ENCODE measurements at places on chromosomes 16 and 17. TPM values are rescaled to one million over a fixed set of nuclear protein-coding genes. Genes with fewer than 3 reads are reported as not detected.

ZP2 gene
- total RNA-seq = not detected

GSG1L gene
- total RNA-seq = not detected

SLC13A2 gene
- total RNA-seq = not detected

CSHL1 gene
- not detected for total RNA-seq

TBC1D26 gene
- not detected for total RNA-seq

CENPT gene
- total RNA-seq = 45.0 TPM

SNAI3 gene
- 7.0 TPM for total RNA-seq

- no peaks in the 10 kb centered on the region for H3K36me3 ChIP-seq
- no peak for DNase-seq
- H3K4me3 ChIP-seq = no peak overlapping the region
- H3K4me1 ChIP-seq = peaks cover 8% of the 10 kb centered on the region
- no peaks in the 10 kb centered on the region for H3K27me3 ChIP-seq
Observed at GRCh38 chr17:74803388-74803930, 27.3 kb upstream of the NAT9 start.

DNA sequence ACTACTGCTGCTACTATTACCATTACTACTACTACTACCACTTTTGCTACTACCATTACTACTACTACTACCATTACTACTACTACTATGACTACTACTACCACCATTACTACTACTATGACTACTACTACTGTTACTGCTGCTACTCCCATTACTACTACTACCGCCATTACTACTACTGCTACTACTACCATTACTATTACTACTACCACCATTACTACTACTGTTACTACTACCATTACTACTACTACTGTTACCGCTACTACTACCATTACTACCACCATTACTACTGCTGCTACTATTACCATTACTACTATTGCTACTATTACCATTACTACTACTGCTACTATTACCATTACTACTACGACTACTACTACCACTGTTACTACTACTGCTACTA is 209.1 kb downstream of the IRF8 start:
- no peak for DNase-seq
- no peak overlapping the region for H3K27ac ChIP-seq
- no peaks in the 10 kb centered on the region for H3K36me3 ChIP-seq
- H3K4me3 ChIP-seq = no peak overlapping the region
- H3K4me1 ChIP-seq = no peaks in the 10 kb centered on the region

DNA sequence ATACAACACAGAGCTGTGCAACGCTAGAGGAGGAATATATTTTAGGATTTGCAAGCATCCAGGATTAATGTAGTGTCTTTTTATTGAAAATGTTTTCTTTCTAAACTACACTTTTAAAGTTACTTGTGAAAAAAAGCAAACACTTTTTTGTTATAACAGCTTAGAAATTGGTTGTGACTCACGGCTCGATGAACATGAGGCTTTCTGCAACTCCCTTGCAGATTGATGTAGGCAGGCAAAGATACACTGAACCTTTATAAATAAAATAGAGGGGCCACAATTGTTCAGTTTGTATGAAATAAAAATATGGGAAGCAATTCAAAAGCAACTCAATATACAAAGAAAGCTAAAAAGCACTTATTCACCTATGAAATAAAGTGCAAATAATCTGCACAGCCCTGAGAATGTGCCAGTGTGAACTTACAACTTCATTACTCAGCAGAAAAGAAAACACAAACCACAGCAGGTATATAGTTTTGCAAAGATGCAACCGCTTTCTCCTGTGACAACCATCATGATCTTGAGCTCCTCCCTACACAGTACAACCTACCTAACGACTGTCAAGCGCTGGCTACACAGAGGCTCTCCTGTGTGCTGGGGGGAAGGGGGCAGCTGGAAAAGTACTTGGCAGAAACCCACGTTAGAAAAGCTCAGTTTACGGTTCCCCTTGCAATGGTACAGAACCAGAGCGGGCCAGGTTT is 948 bp downstream of the LUC7L start:
- H3K36me3 ChIP-seq = peaks cover 43% of the 10 kb centered on the region
- H3K4me1 ChIP-seq = peaks cover 10% of the 10 kb centered on the region
- peak overlapping the region; percentile 55 for H3K4me3 ChIP-seq
- peak overlapping the region; percentile 97 for H3K27ac ChIP-seq
- no peaks in the 10 kb centered on the region for H3K27me3 ChIP-seq

GRCh38 chr17:4643676-4644075 is 2.2 kb upstream of the ALOX15 start:
- no peak overlapping the region for H3K4me3 ChIP-seq
- H3K4me1 ChIP-seq = peaks cover 19% of the 10 kb centered on the region
- DNase-seq = no peak
- no peak overlapping the region for H3K27ac ChIP-seq
- no peaks in the 10 kb centered on the region for H3K36me3 ChIP-seq

- no peak for DNase-seq
- H3K36me3 ChIP-seq = no peaks in the 10 kb centered on the region
- no peak overlapping the region for H3K4me3 ChIP-seq
- H3K4me1 ChIP-seq = peaks cover 11% of the 10 kb centered on the region
- no peaks in the 10 kb centered on the region for H3K27me3 ChIP-seq
Observed at GRCh38 chr17:80664217-80664790, 119.7 kb downstream of the RPTOR start.

DNA sequence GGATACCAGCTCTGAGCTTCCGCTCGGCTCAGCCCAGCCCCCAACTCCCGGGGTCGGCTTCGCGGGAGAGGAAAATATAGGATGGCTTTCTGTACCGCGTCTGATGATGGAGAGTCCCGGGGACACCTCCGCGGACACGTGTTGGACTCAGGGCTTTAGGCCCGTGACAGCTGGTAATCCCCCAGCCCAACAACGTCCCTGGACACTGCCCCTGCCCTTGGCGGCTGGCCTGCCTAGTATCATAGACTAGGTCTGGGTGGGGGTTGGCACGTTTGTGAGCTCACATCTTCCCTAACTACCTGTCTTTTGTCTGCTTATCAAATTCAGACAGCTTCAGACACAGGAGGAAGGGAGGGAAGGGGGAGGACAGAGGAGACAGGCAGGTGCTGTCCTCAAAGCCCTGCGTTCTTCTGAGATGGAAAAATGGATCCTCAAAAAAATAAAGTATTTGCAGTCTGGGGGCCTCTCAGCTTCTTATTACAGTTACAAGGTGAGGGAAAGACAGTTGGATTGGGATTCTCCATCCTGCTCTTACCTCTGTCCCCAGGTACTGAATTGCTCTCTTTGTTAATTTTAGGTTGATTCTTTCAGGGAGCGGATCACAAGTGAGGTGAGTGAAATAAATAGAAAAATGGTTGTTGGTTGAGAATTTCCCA is 698 bp downstream of the PSME3 start:
- DNase-seq = no peak
- H3K4me3 ChIP-seq = peak overlapping the region; percentile 88
- H3K4me1 ChIP-seq = peaks cover 26% of the 10 kb centered on the region
- H3K27me3 ChIP-seq = no peaks in the 10 kb centered on the region

DNA sequence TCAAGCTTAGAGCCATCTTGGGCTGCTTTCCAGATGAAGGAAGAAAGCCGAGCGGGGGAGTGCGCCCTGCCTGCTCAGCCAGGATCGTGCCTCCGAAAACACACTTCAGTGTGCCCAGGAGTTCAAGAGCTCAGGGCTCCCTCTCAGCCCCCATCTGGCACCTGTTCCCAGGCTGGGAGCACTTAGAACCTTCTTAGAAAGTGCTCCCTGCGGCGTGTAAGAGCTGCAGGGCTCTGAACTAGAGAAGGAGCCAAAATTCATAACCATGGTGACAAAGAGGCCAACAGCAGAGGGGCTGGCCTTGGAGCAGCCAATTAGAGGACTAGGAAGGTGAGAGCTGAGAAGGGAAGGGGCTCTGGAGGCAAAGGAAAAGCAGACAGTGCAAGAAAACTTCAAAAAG is 59.0 kb upstream of the TNRC6C start:
- DNase-seq = no peak
- H3K36me3 ChIP-seq = no peaks in the 10 kb centered on the region

DNA sequence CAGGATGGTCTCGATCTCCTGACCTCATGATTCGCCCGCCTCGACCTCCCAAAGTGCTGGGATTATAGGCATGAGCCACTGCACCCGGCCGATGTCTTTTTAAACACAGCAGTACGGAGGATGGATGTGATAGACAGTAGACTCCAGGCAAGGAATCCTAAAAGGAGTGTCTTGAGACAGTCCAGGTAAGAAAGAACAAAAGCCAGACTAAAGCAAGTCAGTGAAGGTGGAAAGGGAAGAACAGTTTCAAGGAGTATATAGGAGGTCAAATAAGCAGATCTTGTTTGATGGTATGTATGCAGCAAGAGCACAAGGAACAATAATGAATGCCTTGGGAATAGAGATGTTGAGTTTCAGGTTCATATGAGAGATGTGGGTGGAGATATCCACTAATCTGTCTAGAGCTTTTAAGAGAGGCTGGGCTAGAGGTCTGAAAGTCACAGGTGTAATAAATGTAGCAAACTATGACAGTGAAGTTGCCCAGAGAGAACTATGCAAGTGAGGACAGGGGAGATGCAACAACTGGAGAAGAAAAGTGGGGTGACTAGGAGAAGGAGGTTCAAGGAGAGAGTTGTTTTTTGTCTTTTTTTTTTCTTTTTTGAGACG is 4.5 kb downstream of the TUBD1 start:
- H3K36me3 ChIP-seq = peaks cover 79% of the 10 kb centered on the region
- no peak overlapping the region for H3K4me3 ChIP-seq

DNA sequence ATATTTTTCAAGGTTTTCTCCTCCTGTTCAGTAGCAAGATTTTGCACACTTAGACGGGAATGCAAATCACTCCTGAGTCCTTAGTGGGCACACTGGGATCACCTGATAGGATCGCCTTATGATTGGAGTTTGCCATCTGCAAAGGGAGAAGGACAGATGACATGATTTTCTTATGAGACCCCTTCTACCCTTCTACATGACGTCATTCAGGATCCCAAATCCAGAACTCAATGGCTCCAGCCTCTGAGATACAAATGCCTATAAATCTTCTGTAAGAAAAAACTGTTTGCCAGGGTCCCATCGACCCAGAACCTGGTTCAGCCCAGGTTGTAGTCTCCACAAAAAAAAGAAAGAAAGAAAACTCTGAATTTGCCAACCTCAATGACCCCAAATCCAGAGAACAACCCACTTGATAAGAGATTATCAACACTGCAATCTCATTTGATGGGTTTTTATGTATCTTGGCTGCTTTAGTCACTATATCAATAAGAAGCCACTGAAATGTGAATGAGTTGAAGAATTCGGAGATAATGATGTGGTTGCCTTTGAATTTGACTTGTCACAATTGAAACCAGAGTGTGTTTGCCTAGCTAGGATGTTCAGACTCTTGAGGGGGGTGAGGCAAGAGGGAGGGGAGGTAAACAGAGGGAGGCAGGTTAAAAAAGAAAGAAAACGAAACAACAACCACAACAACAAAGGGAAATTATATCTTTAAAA is 6.7 kb downstream of the ZNF423 start:
- H3K36me3 ChIP-seq = no peaks in the 10 kb centered on the region
- H3K4me3 ChIP-seq = no peak overlapping the region
- peaks cover 44% of the 10 kb centered on the region for H3K4me1 ChIP-seq
- H3K27ac ChIP-seq = no peak overlapping the region
- no peak for DNase-seq
- H3K27me3 ChIP-seq = peaks cover 3% of the 10 kb centered on the region

DNA sequence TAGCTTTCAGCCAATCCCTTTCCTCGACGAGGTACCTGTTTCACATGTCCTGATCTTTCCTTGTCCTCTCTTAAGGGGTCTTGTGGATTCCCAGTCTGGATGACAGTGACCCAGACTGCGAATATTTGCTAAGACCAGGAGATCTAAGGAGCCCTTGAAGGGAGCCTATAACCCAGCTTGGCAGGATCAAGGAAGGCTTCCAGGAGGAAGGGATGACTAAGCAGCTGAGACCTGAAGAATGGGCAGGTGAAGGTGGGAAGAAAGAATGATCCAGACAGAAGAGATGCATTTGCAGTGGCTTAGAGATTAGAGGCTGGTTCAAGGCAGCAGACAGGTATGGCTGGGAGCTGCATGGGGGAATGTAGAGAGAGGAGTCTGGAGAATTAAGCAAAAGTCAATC is 1.9 kb upstream of the PDK2 start:
- H3K27ac ChIP-seq = no peak overlapping the region
- H3K4me3 ChIP-seq = no peak overlapping the region
- H3K36me3 ChIP-seq = no peaks in the 10 kb centered on the region
- DNase-seq = no peak
- H3K27me3 ChIP-seq = no peaks in the 10 kb centered on the region
